ENCODE measurements at places on chromosomes 5 and 9.
A peak's percentile ranks its signal among the peaks of the same experiment; 100 is the strongest.

- DNase-seq, result peak; percentile 16
These were observed 464 bp downstream of the CEMIP2 start for GRCh38 chr9:71767776-71768321.

- DNase-seq, result no peak
These were observed 19.9 kb downstream of the ABLIM3 start for GRCh38 chr5:149161026-149161687.

DNA sequence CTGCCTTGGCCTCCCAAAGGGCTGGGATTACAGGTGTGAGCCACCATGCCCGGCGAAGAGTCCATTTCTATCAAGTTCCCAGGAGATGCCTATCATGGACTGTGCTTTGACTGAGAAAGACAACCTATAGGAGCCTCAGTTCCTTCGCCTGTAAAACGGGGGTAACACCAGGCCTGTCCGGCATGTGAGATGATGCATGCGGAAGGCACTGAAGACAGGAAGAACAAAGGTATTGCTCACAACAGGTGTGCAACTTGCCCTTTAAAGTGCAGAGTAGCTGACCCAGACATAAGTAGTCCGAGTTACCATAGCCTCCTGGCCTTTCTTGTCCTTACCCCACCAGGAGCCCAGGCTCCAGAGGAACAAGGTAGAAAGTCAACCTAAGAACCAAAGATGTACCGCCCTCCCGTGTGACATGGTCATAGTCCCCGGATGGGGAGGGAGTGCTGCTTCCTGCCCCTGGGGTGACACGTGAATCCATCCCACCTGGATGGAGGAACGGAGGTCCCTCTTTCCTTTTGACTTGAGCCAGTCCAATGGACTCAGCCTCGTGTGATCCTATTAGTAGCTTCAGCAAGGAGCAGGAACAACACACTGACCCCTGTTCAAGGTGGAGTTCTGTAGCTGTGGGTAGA, 60.3 kb downstream of the HSPA4 start:
- DNase-seq, result no peak

DNA sequence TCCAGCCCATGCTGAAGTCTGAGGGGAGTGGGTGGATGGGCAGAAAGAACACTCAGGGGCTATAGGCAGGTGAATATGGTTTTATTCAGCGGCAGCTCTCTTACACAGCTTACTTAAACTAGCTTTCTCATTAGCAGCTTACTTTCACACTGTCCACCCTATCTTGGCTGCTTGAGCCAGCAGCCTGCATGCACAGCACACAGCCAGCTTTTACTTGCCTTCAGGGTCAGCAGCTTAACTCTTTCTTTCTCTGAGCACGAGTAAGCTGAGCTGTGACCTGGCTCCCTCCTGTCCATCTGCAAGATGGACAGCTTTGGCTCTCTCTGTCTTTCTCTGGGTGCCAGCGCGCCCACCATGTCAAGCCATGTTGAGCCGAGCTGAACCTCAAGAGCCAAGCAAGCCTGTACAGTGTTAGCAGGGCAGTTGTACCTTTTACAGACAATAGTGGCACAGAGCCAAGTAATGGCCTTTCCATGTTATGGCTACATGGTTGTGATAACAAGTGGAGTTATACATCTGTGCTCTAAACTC, 1054.9 kb downstream of the PTPRD start:
- DNase-seq, result no peak

DNA sequence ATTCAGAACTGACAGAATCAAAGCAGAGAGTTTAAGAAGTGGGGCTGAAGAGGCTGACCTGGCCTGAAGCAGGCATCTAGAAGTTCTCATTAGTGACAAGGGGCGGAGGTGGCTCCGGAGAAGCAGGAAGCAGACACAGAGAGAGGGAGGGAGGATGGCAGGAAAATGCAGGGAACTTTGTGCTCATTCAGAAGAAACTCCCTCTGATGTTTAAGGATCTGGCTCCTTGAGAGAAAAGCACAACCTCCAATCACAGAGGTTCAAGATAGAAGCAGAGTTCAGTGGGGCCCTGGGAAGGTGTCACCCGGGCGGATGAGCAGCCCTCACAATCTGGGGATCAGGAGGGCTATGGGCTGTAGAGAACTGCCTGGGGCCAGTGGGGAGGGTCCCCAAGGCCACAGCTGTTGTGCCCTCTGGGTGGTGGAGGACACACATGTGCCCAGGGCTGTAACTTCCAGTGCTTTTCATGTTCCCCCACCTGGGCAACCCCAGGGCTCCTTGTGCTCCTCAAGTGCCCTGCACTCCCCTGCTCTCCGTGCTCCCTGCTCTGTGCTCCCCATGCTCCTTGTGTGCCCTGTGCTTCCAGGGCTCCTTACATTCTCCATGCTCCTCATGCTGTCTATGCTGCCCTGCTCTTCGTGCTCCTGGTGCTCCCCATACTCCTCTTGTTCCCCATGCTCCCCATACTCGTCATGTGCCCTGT, 51.4 kb downstream of the TRIP13 start:
- DNase-seq, result no peak

DNA sequence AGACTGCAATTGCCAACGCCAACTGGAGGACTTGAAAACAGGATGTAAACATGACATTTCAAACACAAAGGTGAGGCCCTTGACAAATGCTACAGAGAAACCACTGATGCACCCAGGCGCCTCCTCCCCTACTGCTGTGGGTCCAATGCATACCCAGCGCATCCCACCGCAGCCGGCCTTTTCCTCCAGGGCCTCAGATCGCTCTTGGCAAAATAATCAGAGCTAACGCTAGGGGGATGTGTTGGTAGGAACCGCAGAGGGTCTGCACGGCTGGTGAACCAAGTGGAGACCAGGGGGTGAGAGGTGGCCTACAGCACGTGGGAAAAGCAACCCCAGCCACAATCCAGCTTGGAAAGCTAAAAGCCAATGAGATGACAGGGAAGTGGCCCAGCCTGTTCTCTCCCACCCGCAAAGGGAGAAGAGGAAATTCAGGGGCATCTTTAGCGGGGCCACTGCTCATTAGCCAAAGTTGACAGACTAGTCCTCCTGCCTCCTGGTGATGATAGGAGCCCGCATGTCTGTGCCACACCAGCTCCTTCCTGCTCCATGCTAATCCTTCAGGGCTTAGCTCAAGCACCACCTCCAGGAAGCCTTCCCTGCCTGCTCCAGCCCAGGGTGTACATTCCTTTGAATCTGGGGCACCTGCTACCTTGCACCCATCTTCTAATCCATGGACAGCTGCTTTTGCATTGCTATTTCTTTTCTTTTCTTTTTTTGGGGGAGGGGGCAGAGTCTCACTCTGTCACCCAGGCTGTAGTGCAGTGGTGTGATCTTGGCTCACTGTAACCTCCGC, 5.9 kb downstream of the FAM163B start:
- DNase-seq, result no peak

- no peak for DNase-seq
These were observed 57.2 kb downstream of the RFX3 start for GRCh38 chr9:3468421-3469205.

GRCh38 chr5:138972836-138973235, 97.7 kb upstream of the LRRTM2 start:
- no peak for DNase-seq

GRCh38 chr5:476102-476813, 33.3 kb downstream of the EXOC3 start:
- DNase-seq, result no peak

DNA sequence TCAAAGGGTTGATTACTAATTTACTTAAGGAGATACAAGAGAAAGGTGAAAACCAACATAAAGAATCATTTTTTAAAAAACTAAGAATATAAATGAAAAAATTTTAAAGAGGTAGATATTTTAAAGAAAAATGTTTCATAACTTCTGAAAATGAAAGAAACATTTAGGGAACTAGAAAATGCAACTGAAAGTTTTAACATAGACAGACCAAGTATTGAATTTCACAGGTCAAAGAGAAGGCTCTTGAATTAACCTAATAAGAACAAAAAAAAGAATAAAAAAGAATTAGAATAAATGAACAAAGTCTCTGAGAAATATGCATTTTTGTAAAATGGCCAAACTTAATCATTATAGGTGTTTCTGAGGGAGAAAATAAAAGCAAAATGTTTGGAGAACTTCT, 16.1 kb upstream of the FAM174A start:
- no peak for DNase-seq

- DNase-seq, result no peak
These were observed 85.0 kb downstream of the SEMA4D start for GRCh38 chr9:89412951-89413350.

DNA sequence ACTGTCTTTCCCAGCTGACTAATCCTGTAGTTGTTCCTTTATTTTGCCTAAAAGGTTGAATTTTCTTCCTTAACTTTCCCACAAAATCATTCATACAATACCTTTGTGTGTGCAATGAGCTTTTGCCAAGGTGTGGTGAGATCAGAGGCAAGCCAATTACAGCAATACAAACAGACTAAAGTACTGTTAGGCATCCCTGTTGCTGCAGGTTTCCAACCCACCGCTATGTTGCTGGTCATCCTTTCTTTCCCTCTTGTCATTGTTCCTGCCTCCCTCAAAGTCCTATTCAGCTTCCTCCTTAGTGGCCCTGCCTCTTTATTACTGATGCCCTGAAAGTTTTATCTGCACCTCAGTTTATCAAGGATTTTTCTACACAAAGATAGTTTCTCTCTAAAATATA, 22.1 kb downstream of the ITGA2 start:
- DNase-seq, result no peak

DNA sequence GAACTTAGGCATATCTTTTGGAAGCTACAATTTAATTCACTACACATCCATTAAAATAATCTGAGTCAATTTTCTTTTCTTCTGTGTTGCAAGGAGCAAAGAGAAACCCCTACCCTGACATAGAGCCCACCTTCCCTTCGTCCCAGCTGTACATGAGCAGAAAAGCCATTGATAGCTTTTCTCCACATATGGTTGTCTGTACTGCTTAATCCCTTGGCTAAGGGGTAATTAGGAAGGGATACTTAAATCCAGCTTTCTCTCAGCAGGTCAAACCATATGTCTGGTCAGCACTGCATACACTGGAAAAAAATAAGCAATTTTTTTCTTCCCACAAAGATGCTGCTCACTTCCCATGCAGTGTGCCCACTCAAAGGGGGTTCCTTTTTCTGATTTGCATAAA, 94.7 kb upstream of the RAD23B start:
- DNase-seq, result no peak

DNA sequence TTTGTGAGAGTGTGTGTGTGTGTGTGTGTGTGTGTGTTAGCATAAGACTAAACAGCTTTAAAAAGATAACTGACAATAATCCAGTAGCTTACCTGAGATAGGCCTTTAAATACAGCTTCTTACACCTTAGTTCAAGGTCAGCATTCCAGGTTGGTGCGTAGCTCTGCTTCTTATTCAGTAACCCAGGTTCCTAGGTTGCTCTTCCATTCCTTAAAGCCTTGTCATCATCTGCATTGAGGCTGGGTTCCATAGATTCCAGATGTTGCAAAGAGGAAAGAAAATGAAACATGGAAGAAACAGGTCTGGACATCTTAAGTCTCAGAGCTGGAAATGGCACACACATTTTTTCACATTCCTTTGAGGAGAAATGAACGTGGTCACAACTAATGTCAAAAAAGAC, 53.9 kb upstream of the CAMK4 start:
- no peak for DNase-seq

- no peak for DNase-seq
These were observed 35.6 kb downstream of the ERP44 start for GRCh38 chr9:100063185-100063584.

- DNase-seq, result peak; percentile 90
These were observed 4.0 kb upstream of the PCDHGA1 start for GRCh38 chr5:141326088-141326854.

DNA sequence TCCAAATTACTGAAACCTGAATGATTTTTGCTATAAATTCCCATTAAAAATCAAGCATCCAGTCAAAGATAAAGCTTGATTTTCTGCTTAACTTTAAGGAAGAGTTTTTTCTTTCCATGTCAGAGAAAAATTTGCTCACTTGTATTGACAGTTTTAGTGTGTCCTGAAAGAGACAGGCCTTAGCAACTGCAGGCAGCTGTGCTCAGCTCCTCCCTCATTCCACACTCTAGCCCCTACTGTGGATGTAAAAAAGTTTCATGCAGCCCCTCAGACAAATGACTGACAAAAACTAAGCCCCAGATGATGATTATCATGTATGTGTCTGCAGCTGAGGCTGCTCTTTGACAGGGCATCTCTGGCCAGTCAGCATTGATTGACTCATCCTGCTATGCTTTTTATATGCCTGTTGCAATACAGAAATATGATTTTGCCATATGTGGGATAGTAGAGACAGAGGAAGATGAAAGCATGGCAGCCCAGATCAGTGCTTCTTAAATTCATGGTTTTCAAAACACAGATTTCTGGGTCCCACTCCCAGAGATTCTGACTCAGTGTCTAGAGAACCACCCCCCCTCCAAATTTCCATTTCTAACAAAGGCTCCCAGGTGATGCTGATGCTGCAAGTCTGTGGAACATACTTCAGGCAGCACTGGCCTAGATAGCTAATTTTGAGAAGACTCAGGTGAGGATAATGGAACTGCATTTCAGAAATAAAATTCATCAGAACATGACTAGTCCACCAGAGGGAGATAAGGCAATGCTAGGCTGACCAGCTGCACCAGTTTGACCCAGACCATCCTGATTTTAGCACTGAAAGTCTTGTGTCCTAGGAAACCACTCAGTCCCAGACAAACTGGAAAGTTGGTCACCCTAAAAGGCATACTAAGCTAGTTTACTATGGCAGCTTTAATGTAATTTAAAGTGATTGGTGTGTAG, 298.7 kb upstream of the KCNN2 start:
- DNase-seq, result no peak

DNA sequence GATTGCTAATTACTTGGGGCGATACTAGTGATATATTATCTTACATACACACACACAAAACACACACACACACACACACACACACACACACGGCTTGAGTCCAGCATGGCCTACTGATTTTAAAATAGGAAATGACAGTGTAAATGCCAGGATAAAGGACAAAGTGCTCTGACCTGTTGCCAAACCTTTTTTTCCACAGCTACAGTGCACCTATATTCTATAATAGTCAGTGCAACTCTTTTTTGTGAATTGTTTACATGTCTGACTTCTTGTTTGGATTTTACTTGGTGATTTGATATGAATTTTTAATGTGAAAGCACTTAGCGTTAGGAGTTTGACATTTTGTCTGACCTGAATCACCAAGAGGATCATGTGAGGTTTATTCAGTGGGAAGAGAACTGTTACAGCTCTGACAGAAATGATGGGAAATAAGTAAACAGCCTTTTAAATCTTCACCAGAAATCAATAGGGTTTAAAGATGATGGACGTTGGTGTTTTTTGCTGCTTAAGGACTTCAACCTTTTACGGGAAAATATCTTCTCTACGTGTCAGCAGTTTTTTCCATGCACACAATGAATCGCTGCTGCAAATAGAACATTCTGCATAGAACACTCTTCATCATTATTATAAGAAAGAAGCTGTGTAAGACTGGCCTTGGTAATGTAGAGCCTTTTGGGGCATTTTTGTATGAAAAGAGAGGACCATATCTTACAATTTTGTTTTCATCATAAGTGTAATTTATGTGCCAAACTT, 218.5 kb downstream of the RANBP17 start:
- DNase-seq, result no peak
